Mesendoderm (in vitro differentiated cells): ENCODE measurements at places on chromosomes 11 and 22.
A peak's percentile ranks its signal among the peaks of the same experiment; 100 is the strongest.

DNA sequence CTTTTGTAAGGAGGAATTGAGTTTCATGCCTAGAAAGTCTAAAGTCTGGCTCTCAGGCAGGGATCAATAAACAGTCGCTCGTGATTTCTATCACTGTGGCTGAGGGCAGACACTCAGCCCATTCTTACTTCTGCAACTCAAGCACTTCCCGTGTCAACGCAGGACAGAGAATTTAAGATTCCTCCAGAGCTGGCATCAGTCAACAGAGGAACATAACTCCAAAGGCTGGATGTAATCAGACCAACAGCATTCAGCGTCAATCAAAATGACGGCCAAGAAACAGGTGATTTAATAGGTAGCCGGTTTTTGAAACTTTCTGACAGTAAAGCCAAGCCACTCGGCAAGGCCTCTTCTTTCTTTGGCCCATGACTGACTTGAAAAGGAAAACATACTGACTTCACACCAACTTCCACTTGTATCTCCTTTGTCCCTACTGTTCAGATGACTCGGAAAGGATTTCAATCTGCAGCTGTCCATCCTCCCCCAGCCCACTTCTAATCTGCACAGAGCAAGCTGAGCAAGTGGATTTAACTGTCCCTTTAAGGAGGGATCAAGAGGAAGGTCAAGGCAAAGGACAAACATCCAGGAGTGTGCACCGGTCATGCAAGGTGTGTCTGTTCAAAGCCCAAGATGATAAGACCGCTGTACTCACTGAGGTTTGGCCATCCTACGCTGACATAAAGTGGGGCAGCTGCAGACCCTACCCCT, 9.5 kb downstream of the VPS37C start:
- no peaks in the 10 kb centered on the region for H3K27me3 ChIP-seq
- H3K27ac ChIP-seq: no peak overlapping the region
- H3K4me1 ChIP-seq: peaks cover 19% of the 10 kb centered on the region
- no peak overlapping the region for H3K4me3 ChIP-seq

DNA sequence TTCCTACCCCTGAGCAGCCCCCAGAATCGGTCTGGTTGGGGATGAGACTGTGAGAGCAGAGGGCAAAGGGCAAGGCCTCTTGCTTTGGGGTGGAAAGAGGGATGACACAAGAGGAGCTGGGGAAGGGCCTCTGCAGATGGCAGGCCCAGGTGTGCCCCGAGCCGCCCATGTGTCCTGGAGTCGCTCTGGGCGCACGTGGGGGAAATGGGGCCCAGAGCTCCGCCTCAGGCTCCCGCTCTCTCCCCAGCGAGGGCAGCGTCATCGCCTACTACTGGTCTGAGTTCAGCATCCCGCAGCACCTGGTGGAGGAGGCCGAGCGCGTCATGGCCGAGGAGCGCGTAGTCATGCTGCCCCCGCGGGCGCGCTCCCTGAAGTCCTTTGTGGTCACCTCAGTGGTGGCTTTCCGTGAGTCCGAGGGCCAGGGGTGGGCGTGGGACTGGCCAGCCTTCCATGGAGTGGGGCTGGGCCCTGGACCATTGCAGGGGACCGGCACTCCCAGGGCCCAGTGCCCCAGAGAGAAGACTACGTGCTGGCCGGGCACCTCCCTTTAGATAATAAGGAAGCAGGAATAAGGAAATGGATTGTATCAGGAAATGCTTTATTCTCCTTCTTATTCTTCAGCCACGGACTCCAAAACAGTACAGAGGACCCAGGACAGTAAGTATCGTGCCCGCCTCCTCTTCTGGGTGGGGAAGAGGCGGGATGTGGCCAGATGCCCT, 30.1 kb downstream of the ST14 start:
- no peak for DNase-seq
- H3K27me3 ChIP-seq: no peaks in the 10 kb centered on the region
- no peaks in the 10 kb centered on the region for H3K36me3 ChIP-seq
- H3K27ac ChIP-seq: no peak overlapping the region
- no peaks in the 10 kb centered on the region for H3K4me1 ChIP-seq
- no peak overlapping the region for H3K4me3 ChIP-seq

- DNase-seq: no peak
- no peaks in the 10 kb centered on the region for H3K27me3 ChIP-seq
- no peak overlapping the region for H3K27ac ChIP-seq
- no peaks in the 10 kb centered on the region for H3K36me3 ChIP-seq
- H3K4me1 ChIP-seq: no peaks in the 10 kb centered on the region
Measured at GRCh38 chr11:102470251-102470650, 17.7 kb upstream of the TMEM123 start.

GRCh38 chr22:29031227-29032011, 30.2 kb downstream of the C22orf31 start:
- H3K36me3 ChIP-seq: no peaks in the 10 kb centered on the region
- peak; percentile 99 for DNase-seq
- H3K27me3 ChIP-seq: no peaks in the 10 kb centered on the region
- no peak overlapping the region for H3K4me3 ChIP-seq

GRCh38 chr22:38802671-38803121, 8.8 kb upstream of the DNAL4 start:
- no peaks in the 10 kb centered on the region for H3K4me1 ChIP-seq
- H3K36me3 ChIP-seq: no peaks in the 10 kb centered on the region
- H3K27ac ChIP-seq: no peak overlapping the region
- H3K4me3 ChIP-seq: peak overlapping the region; percentile 52
- no peaks in the 10 kb centered on the region for H3K27me3 ChIP-seq

DNA sequence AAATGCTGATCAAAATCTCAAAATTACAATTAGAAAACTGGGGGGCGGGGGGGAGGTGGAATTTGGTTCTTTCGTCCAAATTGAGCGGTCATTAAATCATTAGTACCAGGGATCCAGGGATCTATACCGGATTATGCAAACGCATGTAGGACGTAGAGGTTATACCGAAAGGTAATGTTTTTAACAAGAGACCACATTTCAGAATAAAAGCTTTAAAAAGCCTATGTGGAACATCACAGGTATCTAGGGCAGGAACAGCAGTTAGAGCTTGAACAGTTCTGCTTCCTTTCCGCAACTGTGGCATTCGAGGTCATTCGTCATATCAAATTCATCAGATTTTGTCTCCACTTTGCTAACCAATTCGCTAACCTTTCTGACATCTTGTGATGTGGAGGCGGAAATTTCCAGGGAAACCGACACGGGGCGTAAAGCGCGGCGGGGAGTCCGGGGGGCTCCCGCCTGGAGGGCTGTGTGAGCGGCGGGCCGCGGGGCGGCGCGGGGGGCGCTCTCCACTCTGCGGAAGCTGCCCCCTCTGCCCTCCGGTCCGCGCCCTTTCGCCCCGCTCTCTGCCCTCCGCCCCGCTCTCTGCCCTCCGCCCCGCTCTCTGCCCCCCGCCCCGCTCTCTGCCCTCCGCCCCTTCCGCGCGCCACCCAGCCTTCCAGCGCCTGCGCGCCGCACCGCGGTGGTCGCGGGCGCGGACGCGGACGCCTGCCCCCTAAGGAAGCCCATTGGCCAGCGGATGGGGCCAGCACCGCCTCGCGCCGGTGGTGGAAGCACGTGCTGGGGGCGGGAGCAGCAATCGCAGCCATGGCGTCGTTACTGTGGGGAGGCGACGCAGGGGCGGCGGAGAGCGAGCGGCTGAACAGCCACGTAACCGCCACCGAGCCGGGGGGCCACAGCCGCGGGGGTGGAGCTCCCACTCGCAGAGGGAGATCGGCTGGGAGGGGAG, at the start of gene DDX25:
DDX25 (plus strand) TSS at position 798 of the 949 bp plus-strand sequence; CDS start at position 808, 10 bp downstream.
- peak; percentile 74 for DNase-seq
- no peak within 1 kb of the TSS for H3K27ac ChIP-seq
- H3K36me3 ChIP-seq: no peaks in the 10 kb centered on the region
- no peaks in the 10 kb centered on the region for H3K27me3 ChIP-seq
- H3K4me1 ChIP-seq: no peaks in the 10 kb centered on the region

DNA sequence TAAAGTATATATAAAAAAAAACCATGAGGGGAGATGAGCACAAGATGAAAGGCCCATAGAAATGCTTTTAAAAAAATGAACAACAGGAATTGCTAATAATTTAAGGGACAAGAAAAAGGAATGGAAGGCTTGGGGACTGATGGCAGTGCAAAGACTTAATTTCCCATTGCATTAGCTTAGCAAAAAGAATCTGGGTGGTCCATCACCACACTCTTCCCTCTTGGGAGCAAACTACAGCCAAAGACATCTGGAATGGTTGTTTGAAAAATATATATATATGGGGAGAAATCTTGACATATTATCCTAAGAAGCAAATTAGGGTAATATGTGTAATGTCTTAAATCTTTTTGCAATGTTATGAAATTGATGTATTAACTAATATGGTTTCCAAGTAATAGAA, 727.1 kb downstream of the METTL15 start:
- no peak for DNase-seq
- peaks cover 2% of the 10 kb centered on the region for H3K4me1 ChIP-seq
- H3K27me3 ChIP-seq: no peaks in the 10 kb centered on the region
- H3K27ac ChIP-seq: no peak overlapping the region

DNA sequence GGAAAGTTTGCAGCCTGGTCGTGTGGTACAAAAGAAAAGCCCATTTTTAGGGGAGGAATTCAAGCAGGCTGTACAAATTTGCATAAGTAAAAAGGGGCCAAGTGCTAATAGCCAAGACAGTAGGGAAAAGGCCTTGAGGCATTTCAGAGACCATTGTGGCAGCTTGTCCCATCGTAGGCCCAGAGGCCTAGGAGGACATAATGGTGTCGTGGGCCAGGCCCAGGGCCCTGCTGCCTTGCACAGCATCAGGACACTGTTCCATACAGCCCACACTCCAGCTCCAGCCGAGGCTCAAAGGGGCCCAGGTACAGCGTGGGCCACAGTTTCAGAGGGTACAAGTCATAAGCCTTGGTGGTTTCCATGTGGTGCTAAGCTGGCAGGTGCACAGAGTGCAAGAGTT, 106.9 kb downstream of the GRIK4 start:
- H3K4me3 ChIP-seq: no peak overlapping the region
- no peak overlapping the region for H3K27ac ChIP-seq
- H3K36me3 ChIP-seq: no peaks in the 10 kb centered on the region
- no peaks in the 10 kb centered on the region for H3K27me3 ChIP-seq
- peaks cover under 1% of the 10 kb centered on the region for H3K4me1 ChIP-seq

- H3K27ac ChIP-seq: no peak overlapping the region
- H3K4me1 ChIP-seq: no peaks in the 10 kb centered on the region
- H3K27me3 ChIP-seq: no peaks in the 10 kb centered on the region
- no peak overlapping the region for H3K4me3 ChIP-seq
Measured at GRCh38 chr22:44650806-44651205, 51.2 kb upstream of the PRR5 start.

DNA sequence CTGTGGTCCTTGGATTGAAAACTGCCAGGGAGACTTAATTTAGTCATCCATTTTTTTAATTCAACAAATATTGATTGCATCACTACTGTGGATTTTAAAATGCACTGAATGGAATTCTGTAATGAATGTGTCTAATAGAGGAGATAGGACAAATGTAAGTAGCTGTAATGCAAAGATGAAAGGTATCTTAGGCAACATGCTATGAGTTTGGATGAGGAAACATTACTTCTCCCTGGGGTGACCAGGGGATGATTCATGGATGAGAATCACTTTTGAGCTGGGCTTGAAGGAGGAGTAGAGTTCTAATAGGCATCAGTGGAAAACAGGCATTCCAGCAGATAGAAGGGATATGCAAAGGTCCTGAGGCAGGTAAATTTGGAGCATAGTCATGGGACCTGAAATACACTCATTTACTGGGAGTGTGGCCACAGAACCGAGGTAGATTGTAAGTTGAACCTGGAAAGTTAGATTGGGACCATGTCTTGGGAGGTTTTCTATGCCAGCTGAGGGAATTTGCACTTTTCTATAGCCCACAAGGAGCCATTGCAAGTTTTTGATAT, 43.4 kb downstream of the PKNOX2 start:
- no peaks in the 10 kb centered on the region for H3K36me3 ChIP-seq
- no peak overlapping the region for H3K27ac ChIP-seq
- H3K4me1 ChIP-seq: peaks cover 6% of the 10 kb centered on the region
- no peak for DNase-seq
- H3K4me3 ChIP-seq: no peak overlapping the region

DNA sequence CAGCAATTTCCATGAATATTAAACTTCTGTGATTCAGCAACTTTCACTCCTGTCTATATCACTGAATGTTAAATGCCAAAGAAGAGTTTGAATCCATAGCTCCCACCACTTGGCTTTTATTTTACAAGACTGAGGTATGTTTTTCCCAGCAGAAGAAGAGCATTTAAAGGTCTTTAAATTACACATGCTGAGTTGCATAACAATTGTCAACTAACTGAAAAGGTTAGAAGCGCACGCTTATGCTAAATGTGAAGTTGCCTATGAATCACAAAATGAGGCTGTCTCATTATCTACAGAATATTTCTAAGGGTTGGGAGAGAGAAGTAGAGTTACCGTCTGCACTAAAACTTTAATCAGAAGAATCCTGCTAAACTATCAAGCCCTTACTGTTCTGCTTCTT, 1086.3 kb downstream of the FAM181B start:
- H3K27ac ChIP-seq: no peak overlapping the region
- H3K27me3 ChIP-seq: no peaks in the 10 kb centered on the region
- H3K36me3 ChIP-seq: no peaks in the 10 kb centered on the region

DNA sequence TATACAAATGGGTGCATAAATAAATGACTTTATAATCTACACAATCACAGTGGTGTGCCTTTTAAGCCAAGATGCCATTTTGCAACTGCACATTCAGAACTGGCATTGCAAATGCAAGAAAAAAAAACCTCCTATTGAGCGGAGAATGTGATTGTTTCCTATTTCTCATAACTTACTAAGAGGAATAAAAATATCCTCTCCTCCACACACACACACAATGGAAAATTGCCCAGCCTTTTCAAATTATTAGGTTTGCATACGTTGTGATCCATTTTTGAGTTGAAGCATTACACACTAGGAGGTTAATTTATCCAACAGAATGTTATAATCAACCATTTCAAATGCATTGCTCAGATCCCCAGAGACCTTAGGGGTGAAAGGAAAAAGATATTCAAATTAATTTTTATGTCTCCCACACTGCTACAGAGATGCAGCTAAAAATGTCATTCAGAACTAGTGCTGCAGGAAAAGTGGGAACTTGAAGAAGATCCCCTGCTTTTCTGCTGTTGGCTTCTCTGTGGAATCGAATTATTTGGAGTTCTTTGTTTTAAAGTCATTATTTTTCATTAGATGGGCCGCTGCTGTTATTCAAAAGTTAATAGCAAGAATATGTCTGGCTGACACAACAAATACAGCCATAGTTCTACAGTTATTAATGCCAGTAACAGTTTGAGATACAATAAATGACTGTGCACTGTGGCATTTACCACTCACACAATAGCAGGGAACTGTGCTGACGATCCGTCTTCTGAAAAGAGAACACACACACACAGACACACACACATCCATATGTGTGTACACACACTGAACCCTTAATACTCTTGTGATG, 299.9 kb upstream of the ANO5 start:
- H3K27me3 ChIP-seq: no peaks in the 10 kb centered on the region
- no peak for DNase-seq
- H3K4me3 ChIP-seq: no peak overlapping the region
- no peaks in the 10 kb centered on the region for H3K36me3 ChIP-seq
- H3K4me1 ChIP-seq: no peaks in the 10 kb centered on the region
- H3K27ac ChIP-seq: no peak overlapping the region
